ENCODE measurements at places on chromosomes 7 and 10. TPM values are rescaled to one million over a fixed set of nuclear protein-coding genes. Genes with fewer than 3 reads are reported as not detected.

DNA sequence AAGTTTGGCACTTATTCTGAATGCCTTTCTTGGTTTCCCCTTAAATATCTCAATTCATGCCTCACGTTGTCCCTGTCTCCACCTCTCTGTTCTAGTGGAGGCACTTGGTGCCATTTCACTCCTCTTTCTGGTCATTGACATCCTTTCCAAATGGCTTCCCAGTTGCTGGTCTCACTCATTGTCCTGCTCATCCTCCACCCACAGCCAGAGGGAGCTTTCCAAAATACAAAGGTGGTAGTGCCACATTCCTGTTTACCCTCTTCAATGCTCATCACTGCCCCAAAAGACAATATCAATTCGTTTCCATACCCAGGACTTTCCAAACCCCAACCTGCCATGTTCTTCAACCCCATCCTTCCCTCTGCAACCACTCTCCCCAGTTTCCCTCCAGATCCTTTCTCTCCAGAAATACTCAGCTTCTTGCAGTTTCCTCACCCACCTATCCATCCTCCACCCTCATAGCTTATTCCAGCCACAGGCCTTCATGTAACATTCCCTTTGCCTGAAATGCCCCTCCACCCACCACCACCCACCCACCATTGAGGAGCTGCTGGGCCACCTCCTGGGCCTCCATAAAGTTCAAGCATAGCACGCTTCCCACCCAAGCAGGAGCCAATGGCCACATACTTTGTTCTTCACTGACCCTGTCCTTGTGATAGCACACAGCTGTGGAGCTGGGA is 63.1 kb upstream of the ADRB1 start:
- no peak for DNase-seq

RSPH10B2 gene
- not detected for total RNA-seq

GRCh38 chr7:91375378-91375777 is 111.1 kb downstream of the FZD1 start:
- DNase-seq: no peak

GRCh38 chr10:131071721-131072120 is 239.8 kb downstream of the TCERG1L start:
- no peak for DNase-seq

- DNase-seq: no peak
Observed at GRCh38 chr7:107528461-107528860, 35.3 kb downstream of the COG5 start.

- DNase-seq: no peak
Observed at GRCh38 chr7:45980181-45980905, 59.3 kb upstream of the IGFBP3 start.

- no peak for DNase-seq
Observed at GRCh38 chr7:129122751-129123509, 21.6 kb upstream of the TSPAN33 start.

COL13A1 gene
- total RNA-seq: 5.7 TPM

GRCh38 chr10:79182781-79183467 is 114.2 kb downstream of the ZMIZ1 start:
- DNase-seq: no peak

GRCh38 chr10:75619635-75620034 is 188.2 kb downstream of the LRMDA start:
- DNase-seq: no peak

- no peak for DNase-seq
Observed at GRCh38 chr10:116803451-116804249, 45.6 kb upstream of the ENO4 start.

GRCh38 chr7:108294595-108294994 is 161.6 kb downstream of the NRCAM start:
- DNase-seq: no peak

DNA sequence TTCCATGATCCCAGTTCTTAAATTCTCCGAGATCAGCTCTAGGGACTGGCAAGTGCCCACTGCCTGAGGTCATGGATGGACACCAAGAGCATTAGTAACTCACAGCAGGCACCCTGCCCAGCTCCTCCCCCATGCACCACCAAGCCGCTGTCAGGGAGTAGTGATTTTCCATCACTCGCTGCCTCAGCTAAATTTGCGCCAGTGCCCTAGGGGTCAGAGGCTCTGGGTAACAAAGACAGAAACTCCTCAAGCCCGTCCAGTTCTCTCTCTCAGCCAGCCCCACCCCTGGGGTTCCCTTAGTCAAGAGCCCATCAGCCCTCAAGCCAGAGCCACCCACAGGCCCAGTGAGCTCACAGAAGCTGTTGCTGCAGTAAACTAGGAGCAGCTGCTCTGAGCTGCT is 30.0 kb downstream of the PAX2 start:
- peak; percentile 48 for DNase-seq

GSTK1 gene
- 152 TPM for total RNA-seq

DNA sequence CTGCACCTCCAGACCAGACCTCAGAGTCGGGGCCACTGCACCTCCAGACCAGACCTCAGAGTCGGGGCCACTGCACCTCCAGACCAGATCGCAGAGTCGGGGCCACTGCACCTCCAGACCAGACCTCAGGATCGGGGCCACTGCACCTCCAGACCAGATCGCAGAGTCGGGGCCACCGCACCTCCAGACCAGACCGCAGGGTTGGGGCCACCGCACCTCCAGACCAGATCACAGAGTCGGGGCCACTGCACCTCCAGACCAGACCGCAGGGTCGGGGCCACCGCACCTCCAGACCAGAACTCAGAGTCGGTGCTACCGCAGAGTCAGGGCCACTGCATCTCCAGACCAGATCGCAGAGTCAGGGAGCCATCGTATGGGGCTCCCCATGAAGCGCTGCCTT is 105.9 kb downstream of the ACTR3B start:
- DNase-seq: no peak

GRCh38 chr7:66626331-66626934 is 2.2 kb upstream of the KCTD7 start:
- peak; percentile 77 for DNase-seq

DNA sequence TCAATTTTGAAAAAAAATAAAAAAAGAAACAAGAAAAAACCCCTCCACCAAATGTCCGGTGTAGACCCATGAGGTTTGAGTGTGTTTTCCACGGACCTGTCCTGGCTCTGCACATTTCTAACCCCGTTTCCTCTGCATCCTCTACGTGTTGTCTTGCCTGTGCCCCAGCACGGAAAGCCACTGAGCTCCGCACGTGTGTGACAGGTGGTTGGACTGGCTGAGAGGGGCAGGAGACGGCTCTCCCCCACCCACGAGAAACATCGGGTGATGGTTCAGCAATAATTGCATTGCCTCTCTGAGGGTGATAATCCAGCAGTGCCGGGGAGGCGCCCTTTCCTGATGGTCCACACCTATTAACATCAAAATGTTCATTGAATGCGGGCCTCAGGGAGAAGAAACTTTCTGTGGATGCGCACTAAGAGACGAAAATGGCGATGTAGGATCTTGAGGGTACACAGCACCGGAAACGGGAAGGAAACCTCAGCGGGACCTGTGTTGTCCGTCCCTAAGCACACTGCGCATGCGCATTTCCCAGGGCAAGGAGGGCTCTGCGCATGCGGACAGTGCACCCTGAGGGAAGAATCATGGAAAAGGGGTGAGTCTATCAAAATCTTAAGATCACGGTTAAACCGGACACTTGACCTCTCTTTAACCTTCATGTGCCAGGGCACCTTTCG is 470.1 kb upstream of the ADARB2 start:
- DNase-seq: no peak

GRCh38 chr10:13859979-13860654 is 273.4 kb downstream of the PRPF18 start:
- no peak for DNase-seq

DNA sequence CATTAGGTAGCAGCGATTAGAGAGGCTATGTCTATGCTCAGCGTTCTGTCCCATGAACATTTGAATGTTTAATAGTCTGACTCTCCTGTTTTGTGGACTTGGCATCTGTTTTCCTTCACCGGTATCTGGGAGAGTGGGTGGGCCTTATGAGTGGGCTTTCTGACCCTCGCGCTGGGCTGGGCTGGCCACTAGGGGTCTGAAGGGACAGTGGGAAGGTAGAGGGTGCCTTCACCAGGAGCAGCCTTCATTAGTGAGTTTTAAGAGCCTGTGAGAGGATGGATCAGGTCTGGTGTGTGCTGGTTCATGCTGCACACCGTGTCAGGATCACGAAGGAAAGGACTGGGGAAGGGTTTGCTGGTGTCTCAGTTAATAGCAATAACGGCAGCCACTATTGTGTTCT is 33.4 kb downstream of the DCLRE1A start:
- no peak for DNase-seq

DNA sequence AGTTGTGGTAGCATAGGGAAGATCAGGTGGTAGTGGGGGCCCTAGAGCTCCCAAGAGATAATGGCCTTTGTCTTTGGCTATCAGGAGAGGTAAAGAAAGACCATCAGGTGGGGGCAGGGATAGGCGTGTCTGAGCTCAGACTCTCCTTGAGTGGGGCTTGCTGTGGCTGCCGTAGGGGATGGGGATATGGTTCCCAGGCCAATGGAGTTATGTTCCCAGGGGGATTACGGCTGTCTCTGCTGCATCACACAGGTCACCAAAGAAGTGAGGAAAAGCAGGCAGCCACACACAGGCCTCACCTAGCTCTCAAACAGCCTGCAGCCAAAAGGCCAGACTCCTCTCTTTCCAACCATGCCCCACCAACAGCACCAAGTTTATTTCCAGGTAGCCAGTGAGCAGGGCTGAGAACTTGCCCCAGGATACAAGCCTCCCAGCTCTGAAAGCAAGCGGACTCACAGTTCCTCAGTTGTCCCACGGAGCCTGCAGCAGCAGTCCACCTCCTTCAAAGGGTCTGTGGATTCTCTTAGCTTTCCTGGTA is 37.6 kb upstream of the C1QL3 start:
- no peak for DNase-seq

DRGX gene
- not detected for total RNA-seq

- DNase-seq: no peak
Observed at GRCh38 chr7:42226354-42226941, 10.6 kb downstream of the GLI3 start.

KCND2 gene
- total RNA-seq: 3.3 TPM

WDR86 gene
- 14.4 TPM for total RNA-seq

DNA sequence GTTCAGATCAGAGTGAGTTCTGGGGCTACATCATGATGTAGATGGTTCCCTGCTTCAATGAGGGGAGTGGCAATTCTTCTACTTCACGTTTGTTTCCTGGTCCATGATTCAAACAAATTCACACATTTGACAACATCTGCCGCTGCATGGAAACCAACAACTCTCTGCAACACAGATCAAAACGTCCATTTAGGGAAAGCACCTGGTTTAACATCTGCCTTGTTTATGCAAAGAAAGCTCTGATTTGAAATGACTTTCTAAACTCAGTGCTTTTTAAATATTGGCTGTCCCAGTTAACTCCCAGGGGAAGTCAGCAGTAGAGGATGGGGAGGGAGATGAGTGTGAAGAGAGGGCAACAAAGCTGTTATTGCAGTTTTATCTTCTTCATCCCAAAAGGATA is 93.8 kb downstream of the GAD2 start:
- no peak for DNase-seq

DNA sequence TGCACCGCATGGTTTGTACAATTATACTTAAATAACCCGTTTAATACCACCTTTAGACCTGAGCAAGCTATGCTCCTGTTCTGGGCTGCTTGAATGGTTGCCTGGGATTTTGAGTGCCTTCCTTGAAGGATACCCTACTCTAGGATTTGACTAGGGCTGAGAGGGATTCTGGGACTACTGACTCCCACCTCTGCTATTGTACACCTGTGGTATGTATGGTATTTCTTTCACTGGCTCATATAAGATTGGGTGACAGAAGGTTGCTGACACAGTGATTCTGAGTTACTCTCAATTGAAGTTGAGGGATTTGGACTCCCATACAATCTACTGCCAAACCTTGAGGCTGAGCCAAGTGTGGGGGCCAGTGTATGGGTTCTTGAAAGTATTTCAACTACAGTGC is 494.4 kb upstream of the SEMA3D start:
- DNase-seq: no peak

DNA sequence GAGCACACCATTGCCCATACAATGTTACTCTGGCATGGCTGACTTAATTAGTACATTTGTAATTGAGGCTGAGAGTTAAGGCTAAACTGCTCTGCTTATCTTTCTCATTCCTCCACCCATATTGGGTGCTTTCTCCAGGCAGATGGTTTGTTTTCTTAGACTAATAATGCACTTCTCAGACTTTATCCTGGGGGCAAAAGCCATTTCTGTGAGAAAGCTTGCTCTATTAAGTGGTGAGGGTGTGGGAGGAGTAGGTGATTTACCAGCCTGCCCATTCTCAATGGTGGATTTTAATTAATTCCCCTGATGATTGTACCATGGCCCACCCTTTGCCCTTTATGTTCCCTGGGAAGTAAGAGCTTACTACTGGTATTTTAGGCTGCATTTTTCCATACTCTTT is 174.8 kb downstream of the FOXP2 start:
- no peak for DNase-seq

H2BK1 gene
- total RNA-seq: not detected

ZNF398 gene
- 13.0 TPM for total RNA-seq

DNA sequence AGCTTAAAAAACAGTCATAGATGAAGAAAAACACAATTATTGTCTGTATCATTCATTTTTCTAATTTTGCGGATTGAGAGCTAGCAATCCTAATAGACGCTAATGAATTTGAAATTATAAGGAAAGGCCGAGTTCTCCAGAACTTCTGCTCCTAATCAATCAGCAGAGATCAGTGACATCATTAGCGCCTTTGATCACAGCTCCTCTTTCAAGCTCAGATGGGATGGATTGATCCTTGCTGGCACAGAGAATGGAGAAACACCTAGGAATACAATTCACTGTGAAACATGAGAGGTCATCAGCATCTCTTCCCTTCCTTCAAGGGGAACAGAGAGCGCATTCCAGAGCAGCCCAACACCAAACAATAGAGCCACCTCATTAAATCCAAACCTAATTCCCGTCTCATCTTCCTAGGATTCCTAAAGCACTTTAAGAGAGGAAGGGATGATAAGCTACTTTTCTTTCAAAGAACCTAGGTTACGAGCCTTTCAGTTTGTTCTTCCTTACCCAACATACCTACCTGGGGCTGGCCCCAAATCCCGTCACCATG is 24.4 kb downstream of the GLI3 start:
- no peak for DNase-seq

DNA sequence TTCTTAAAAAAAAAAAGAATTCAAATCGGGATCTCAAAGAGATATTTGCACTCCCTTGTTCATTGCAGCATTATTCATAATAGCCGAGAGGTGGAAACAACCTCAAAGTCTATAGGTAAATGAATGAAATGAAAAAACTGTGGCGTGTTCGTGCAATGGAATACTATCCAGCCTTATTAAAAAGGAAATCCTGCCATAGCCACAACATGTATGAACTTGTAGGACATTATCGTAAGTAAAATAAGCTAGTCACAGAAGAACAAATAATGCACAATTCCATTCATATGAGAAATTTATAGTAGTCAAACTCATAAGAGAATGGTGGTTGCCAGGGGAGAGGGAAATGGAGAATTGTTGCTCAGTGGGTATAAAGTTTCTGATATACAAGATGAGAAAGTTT is 37.9 kb downstream of the GRK5 start:
- DNase-seq: no peak

Measured in sigmoid colon (tissue), 7 donors.